ENCODE measurements at places on chromosomes 6 and 20. TPM values are rescaled to one million over a fixed set of nuclear protein-coding genes. Genes with fewer than 3 reads are reported as not detected.

GRCh38 chr20:52837378-52837777, 134.8 kb upstream of the TSHZ2 start:
- DNase-seq: no peak
- no peaks in the 10 kb centered on the region for H3K36me3 ChIP-seq
- H3K4me3 ChIP-seq: no peak overlapping the region
- no peak overlapping the region for H3K27ac ChIP-seq
- no peaks in the 10 kb centered on the region for H3K4me1 ChIP-seq

ENPP4 gene
- 8.6 TPM for total RNA-seq

DNA sequence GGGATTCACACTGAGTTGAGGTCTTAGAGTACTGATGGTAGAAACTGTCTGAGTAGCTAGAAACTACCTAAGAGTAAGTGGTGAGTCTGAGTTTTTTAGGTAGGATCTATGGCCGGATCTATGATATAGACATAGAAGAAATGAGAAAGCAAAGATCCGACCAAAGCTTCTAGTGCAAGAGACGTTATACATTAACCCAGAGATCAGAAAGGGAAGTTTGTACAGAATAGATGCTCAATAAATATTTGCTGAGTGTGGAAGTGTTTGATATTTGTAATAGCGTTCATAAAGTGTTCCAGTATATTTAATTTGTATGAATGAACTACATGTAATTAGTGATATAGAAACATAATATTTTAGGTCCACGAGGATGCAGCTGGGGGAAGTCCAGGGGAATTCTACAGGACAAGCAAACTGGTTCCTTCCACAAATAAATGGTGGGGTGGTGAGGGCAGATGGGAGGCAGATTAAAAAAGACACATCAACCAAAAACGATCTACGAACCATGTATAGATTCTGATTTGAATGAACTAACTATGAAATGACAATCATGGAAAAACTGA, 31.9 kb upstream of the JARID2 start:
- H3K27me3 ChIP-seq: no peaks in the 10 kb centered on the region
- H3K36me3 ChIP-seq: no peaks in the 10 kb centered on the region
- H3K4me3 ChIP-seq: no peak overlapping the region
- DNase-seq: no peak
- H3K4me1 ChIP-seq: no peaks in the 10 kb centered on the region
- H3K27ac ChIP-seq: no peak overlapping the region

- no peaks in the 10 kb centered on the region for H3K4me1 ChIP-seq
- H3K27me3 ChIP-seq: no peaks in the 10 kb centered on the region
- no peaks in the 10 kb centered on the region for H3K36me3 ChIP-seq
- no peak overlapping the region for H3K4me3 ChIP-seq
Measured at GRCh38 chr6:104126315-104127005, 733.3 kb downstream of the HACE1 start.

FAM83C gene
- not detected for total RNA-seq

CST3 gene
- 0.54 TPM for total RNA-seq

GRCh38 chr6:15816661-15817060, 153.8 kb upstream of the DTNBP1 start:
- H3K4me3 ChIP-seq: no peak overlapping the region
- peaks cover 16% of the 10 kb centered on the region for H3K27me3 ChIP-seq
- no peaks in the 10 kb centered on the region for H3K4me1 ChIP-seq
- DNase-seq: no peak
- H3K36me3 ChIP-seq: no peaks in the 10 kb centered on the region
- no peak overlapping the region for H3K27ac ChIP-seq

DNA sequence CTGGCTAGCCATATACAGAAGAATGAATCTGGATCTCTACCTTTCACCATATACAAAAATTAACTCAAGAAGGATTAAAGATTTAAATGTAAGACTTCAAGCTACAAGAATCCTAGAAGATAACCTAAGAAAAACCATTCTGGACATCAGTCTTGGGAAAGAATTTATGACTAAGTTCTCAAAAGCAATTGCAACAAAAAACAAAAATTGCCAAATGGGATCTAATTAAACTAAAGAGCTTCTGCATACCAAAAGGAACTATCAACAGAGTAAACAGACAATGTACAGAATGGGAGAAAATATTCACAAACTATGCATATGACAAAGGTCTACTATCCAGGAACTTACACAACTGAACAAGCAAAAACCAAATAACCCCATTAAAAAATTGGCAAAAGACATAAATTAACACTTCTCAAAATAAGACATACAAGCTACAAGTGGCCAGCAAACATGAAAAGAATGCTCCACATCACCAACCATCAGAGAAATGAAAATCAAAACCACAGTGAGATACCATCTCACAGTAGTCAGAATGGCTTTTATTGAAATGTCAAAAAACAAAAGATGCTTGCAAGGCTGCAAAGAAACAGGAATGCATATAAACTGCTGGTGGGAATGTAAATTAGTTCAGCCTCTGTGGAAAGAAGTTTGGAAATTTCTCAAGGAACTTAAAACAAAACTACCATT, 66.8 kb upstream of the RSPO3 start:
- H3K36me3 ChIP-seq: no peaks in the 10 kb centered on the region
- no peak overlapping the region for H3K27ac ChIP-seq
- no peak for DNase-seq

- H3K36me3 ChIP-seq: no peaks in the 10 kb centered on the region
- DNase-seq: peak; percentile 40
- peak overlapping the region; percentile 80 for H3K4me3 ChIP-seq
- H3K27ac ChIP-seq: no peak overlapping the region
- peaks cover 53% of the 10 kb centered on the region for H3K27me3 ChIP-seq
Measured at GRCh38 chr6:37696220-37696840, 1.4 kb downstream of the MDGA1 start.

GRCh38 chr6:107082045-107082444, 33.3 kb downstream of the BEND3 start:
- no peaks in the 10 kb centered on the region for H3K4me1 ChIP-seq
- H3K36me3 ChIP-seq: peaks cover 30% of the 10 kb centered on the region
- no peaks in the 10 kb centered on the region for H3K27me3 ChIP-seq
- no peak overlapping the region for H3K4me3 ChIP-seq

PHACTR3 gene
- total RNA-seq: not detected

- no peak overlapping the region for H3K27ac ChIP-seq
- no peaks in the 10 kb centered on the region for H3K4me1 ChIP-seq
- no peak overlapping the region for H3K4me3 ChIP-seq
- no peak for DNase-seq
- no peaks in the 10 kb centered on the region for H3K36me3 ChIP-seq
Measured at GRCh38 chr6:7786214-7786661, 60.3 kb downstream of the BMP6 start.

BLOC1S5 gene
- total RNA-seq: 20.5 TPM

DNA sequence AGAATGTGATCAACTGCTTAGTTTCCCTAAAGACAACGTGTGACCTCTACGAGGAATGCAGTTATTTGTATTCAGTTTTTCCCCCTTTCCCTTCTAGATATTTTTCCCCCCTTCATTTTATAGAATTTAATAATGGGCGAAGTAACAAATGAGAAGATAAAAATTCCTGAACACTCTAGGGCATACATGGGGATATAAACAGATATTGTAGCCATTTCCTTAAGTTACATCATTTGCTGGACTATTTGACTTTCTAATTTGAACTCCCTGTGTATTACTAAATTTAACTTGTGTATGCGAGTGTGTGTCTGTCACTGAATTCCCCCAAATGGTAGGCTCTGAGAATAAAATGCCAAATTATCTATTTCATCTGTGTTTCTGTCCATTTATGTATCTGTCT, 99.0 kb upstream of the ZFP64 start:
- no peak overlapping the region for H3K27ac ChIP-seq
- no peaks in the 10 kb centered on the region for H3K27me3 ChIP-seq
- no peaks in the 10 kb centered on the region for H3K36me3 ChIP-seq
- H3K4me3 ChIP-seq: no peak overlapping the region
- no peak for DNase-seq

- H3K27ac ChIP-seq: no peak overlapping the region
- no peak for DNase-seq
- H3K27me3 ChIP-seq: no peaks in the 10 kb centered on the region
- H3K36me3 ChIP-seq: no peaks in the 10 kb centered on the region
Measured at GRCh38 chr6:166687879-166688205, 60.8 kb upstream of the RPS6KA2 start.

GRCh38 chr6:158039571-158040050, 57.9 kb downstream of the SYNJ2 start:
- peaks cover 22% of the 10 kb centered on the region for H3K36me3 ChIP-seq
- no peak overlapping the region for H3K27ac ChIP-seq
- H3K4me1 ChIP-seq: peaks cover 30% of the 10 kb centered on the region
- DNase-seq: no peak

DNA sequence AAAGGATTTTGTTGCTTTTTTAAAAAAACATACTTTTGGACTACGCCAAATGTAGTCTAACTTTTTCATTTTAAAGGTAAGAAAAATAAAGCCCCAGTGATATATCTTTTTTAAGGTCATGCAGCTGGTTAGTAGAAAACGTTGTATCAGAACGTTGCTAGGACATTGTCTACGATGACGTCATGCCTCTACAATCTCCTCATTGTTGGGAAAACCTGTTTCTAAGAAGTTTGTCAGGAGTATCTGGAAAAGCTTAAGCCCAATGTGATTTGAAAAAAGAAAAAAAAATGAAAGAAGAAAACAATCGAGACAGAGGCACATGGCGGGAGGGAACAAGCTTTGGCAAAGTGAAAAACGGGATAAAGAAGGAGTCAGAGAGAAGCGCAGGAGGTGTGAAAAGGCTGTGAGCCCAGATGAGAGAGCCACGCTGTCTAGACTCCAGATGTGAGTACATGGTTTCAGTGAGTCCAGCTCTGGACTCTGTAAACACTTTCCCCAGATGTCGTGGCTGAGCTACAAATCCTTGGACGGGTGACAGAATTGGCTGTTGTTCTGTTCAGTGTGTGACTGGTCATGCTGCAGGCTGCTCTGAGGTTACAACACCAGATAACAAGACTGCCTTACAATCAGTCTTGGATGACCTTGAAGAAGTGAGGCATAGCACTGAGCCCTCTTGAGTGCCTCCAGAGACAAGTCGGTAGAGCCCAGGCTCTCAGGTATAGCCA, 656.7 kb upstream of the ID4 start:
- no peak overlapping the region for H3K4me3 ChIP-seq
- no peaks in the 10 kb centered on the region for H3K36me3 ChIP-seq
- no peaks in the 10 kb centered on the region for H3K27me3 ChIP-seq
- no peak overlapping the region for H3K27ac ChIP-seq

KCNK16 gene
- total RNA-seq: not detected

DNA sequence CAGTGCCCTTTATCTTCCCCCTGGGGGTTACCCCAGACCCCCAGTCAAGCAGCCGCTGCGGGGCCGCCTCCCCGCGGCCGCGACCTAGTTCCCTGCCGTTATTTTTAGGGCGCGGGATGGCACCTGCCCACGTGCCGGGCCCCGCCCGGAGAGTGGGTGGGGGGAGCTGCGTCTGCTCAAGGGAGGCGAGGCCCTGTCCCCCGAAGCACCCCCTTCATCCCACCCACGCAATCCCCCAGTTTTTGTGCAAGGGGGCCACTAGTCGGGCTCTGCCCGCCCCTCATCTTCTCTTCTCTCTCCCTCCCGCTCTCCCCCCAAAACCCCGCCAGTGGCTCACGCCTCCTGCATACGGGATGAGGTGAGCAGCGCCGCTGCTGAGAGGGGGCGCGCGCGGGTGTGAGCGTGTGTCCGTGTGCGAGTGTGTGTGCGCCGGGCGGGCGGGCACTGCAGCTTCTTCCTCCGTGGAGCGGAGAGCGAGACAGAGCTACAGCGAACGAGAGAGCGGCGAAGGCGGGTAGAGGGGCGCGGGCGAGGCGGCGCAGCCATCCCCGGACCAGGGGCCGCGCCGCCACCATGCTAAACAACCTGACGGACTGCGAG, at the start of gene SLC12A5:
TSS of gene SLC12A5 (plus strand) at position 444 of the 600 bp plus-strand sequence. CDS start at position 574, 130 bp downstream.
- no peaks in the 10 kb centered on the region for H3K4me1 ChIP-seq
- no peak within 1 kb of the TSS for H3K27ac ChIP-seq
- H3K27me3 ChIP-seq: peaks cover 85% of the 10 kb centered on the region

FBXO5 gene
- total RNA-seq: 52.6 TPM

GRCh38 chr6:148760568-148761526, 14.0 kb downstream of the UST start:
- peaks cover 50% of the 10 kb centered on the region for H3K4me1 ChIP-seq
- H3K36me3 ChIP-seq: no peaks in the 10 kb centered on the region
- H3K27ac ChIP-seq: peak overlapping the region; percentile 80
- H3K4me3 ChIP-seq: peak overlapping the region; percentile 40
- DNase-seq: peak; percentile 47

PPP1R16B gene
- 65.4 TPM for total RNA-seq

TAAR8 gene
- not detected for total RNA-seq

CAP2 gene
- total RNA-seq: not detected

GRCh38 chr6:51788121-51788520, 299.3 kb downstream of the PKHD1 start:
- no peak overlapping the region for H3K4me3 ChIP-seq
- H3K36me3 ChIP-seq: no peaks in the 10 kb centered on the region
- H3K27ac ChIP-seq: no peak overlapping the region
- no peak for DNase-seq

ADGRF1 gene
- total RNA-seq: not detected

STAU1 gene
- 72.6 TPM for total RNA-seq

GRCh38 chr6:6611486-6611885, 23.0 kb downstream of the LY86 start:
- no peaks in the 10 kb centered on the region for H3K27me3 ChIP-seq
- H3K4me3 ChIP-seq: peak overlapping the region; percentile 26
- H3K4me1 ChIP-seq: peaks cover 53% of the 10 kb centered on the region

DNA sequence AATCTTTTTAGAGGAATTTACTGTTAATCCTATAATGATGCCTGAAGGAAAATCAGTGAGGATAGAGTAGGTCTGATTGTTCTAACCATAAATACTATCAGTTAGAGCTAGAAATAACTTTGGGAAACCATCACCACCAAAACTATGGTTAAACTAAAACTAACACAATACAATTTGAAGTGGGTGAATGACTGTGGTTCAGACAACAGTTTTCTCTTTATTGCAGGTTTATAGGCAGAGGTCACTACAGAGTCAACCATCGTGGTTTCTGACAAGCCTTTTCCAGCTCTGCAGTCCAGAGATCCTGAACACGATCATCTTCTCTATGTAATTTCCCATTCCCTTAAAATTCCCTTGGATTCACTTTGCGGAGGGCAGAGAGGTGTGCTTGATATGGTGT, 134.3 kb downstream of the IBTK start:
- H3K4me1 ChIP-seq: no peaks in the 10 kb centered on the region
- no peak for DNase-seq
- H3K27ac ChIP-seq: no peak overlapping the region
- no peaks in the 10 kb centered on the region for H3K36me3 ChIP-seq
- H3K27me3 ChIP-seq: no peaks in the 10 kb centered on the region
- no peak overlapping the region for H3K4me3 ChIP-seq

NDUFAF5 gene
- 31.9 TPM for total RNA-seq

DNA sequence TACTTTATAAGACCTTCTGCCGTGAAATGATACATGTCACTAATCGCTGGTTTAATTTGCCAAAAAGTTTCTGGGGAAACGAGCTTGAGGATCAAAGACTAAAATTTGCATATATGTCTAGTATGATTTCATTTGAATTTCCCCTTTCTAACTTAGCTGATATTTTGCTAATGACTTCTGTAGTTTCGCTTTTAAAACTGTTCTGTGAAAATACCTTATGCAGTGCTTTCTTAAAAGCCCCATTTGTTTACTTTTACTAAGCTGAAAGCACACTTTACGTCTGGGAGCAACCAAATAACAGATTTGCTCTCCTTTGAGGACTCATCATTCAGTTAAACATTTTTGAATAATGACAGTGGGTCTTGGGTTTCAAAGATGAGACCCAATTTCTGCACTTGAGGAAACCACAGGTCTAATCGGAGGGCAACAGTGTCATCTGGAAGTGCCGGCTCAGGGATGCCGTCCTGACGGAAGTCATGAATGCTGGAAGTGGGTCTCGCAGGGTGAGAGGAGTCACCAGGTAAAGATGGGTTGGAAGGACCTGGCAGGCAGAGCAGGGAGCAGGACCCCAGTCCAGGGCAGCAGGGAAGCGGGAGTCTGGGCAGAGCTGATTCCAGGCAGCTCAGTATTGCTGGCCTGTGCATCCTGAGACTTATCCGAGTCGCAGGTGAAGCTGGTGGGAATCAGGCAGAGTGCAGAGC, 33.2 kb downstream of the PLEKHG1 start:
- peaks cover 2% of the 10 kb centered on the region for H3K36me3 ChIP-seq
- no peak for DNase-seq
- H3K27ac ChIP-seq: peak overlapping the region; percentile 68
- peak overlapping the region; percentile 68 for H3K4me3 ChIP-seq

All from activated naive CD8-positive, alpha-beta T cell treated with anti-CD3 and anti-CD28 coated beads for 36 hours (primary cell).